Effector memory CD4-positive, alpha-beta T cell (primary cell): ENCODE measurements at places on chromosomes 12 and 14.

DNA sequence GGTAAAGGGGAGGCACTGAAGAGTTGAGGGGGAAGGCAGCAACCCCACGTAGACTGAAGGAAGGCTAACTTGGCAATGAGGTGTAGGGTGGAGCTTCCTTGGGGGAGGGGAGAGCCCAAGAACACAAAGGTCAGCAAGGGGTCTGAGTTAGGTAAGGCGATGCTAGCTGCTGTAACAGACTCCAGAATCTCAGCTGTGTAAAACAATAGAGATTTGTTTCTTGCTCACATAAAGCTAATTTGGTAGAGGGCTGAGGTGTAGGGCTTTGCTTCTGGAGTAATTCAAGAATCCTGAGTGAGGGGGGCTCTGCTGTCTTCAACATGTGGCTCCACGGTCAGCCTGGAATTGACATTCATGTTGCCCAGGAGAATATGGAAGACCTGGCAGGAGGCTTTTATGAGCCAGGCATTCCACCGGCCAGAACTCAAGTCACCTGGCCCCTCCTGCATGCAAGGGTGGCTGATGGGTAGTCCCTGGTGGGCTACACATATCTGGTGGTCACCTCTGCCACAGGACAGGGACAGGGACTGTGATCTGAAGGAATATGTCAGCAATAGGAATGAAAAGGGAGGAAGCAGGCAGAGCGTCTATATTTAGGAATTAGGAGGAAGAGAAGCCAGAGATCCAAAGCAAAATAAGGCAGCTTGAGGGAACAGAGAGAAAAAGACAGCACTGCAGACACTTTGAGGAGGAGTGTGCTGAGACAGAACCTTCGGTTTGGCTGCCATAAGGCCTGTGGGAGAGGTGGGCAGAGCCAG, 153.7 kb downstream of the ZFP36L1 start:
- no peaks in the 10 kb centered on the region for H3K36me3 ChIP-seq
- no peak overlapping the region for H3K27ac ChIP-seq
- H3K27me3 ChIP-seq, result no peaks in the 10 kb centered on the region
- no peak for DNase-seq
- H3K4me1 ChIP-seq, result no peaks in the 10 kb centered on the region

GRCh38 chr14:65211341-65211987, 109.1 kb upstream of the MAX start:
- peaks cover 40% of the 10 kb centered on the region for H3K4me1 ChIP-seq
- no peak overlapping the region for H3K4me3 ChIP-seq
- H3K27me3 ChIP-seq, result no peaks in the 10 kb centered on the region
- no peak overlapping the region for H3K27ac ChIP-seq
- DNase-seq, result no peak
- no peaks in the 10 kb centered on the region for H3K36me3 ChIP-seq

- H3K4me3 ChIP-seq, result no peak overlapping the region
- no peak for DNase-seq
- H3K27ac ChIP-seq, result no peak overlapping the region
- no peaks in the 10 kb centered on the region for H3K36me3 ChIP-seq
- no peaks in the 10 kb centered on the region for H3K4me1 ChIP-seq
These were observed 304.1 kb downstream of the ACSS3 start for GRCh38 chr12:81381951-81382350.

- H3K27ac ChIP-seq, result no peak overlapping the region
- no peak for DNase-seq
- H3K4me1 ChIP-seq, result no peaks in the 10 kb centered on the region
- no peaks in the 10 kb centered on the region for H3K27me3 ChIP-seq
- H3K4me3 ChIP-seq, result no peak overlapping the region
These were observed 8.5 kb upstream of the PHETA1 start for GRCh38 chr12:111377440-111377839.

GRCh38 chr12:109255377-109255776, 53.7 kb downstream of the FOXN4 start:
- H3K36me3 ChIP-seq, result peaks cover 4% of the 10 kb centered on the region
- no peaks in the 10 kb centered on the region for H3K4me1 ChIP-seq
- no peaks in the 10 kb centered on the region for H3K27me3 ChIP-seq
- no peak overlapping the region for H3K27ac ChIP-seq
- no peak overlapping the region for H3K4me3 ChIP-seq
- DNase-seq, result no peak

DNA sequence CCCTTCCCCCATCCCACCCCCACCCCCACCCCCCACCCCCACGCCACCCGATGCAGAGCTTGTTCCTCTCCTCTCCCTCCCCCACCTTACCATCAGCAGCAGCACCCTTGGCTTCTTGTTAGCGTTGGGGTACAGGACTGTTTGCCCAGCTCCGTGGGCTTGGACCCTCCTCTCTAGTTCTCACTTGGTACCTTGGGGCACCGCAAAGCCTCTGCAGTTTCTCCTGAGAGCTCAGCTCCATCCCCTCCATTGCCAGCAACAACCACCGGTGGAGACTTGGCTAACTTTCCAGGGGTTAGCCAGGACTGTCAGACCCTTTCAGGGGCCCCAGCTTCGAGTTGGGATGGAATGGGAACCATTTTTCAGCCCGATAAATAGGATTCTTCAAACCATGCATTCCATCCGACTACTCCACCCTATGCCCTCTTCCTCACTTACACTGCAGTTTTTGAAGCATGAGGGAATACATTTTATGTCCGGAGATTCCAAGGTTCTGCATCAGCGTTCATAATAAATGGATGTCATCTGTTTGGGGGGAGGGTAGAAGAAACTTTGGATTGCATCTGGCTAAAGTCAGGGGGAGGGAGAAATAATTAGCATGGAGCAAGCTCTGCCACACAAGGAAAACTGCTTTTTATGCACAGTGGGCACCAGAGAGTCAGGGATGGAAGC, 1.1 kb downstream of the SCN8A start:
- DNase-seq, result no peak
- H3K27ac ChIP-seq, result no peak overlapping the region
- peaks cover 13% of the 10 kb centered on the region for H3K4me1 ChIP-seq
- H3K4me3 ChIP-seq, result no peak overlapping the region

DNA sequence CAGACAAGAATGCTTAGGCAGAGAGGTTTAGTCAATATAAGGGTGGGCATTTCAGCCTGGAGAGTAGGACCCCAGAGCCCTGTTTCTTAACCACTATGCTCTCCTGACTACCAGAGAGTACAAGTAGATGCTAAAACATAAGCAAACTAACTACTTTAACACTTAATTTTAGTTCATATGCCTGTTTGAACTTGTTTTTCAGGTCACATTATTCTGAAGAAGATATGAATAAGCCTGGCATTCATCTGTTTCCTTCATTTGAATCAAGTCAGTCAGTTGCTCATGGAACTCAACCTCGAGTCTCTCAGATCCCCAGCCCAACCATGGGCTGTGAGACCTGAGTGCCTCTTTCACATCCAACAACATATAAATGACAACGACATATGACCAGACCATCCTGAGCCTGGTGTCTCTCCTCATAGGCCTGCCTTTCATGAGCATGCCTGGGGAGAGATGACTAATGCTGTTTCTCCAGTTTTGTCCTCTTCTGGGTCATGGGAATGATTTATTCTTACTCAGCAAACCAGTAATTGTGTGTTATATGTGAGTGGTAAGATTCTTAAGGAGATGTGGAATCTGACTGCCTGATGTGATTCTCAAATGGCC, 251.1 kb upstream of the BTG1 start:
- peak overlapping the region; percentile 28 for H3K27ac ChIP-seq
- peaks cover 58% of the 10 kb centered on the region for H3K4me1 ChIP-seq
- DNase-seq, result no peak
- no peaks in the 10 kb centered on the region for H3K36me3 ChIP-seq

- no peaks in the 10 kb centered on the region for H3K36me3 ChIP-seq
- no peak overlapping the region for H3K4me3 ChIP-seq
These were observed 9.9 kb downstream of the GPRC5A start for GRCh38 chr12:12901158-12901791.

GRCh38 chr12:106629797-106630659, 47.2 kb downstream of the RFX4 start:
- no peaks in the 10 kb centered on the region for H3K27me3 ChIP-seq
- DNase-seq, result no peak
- no peak overlapping the region for H3K27ac ChIP-seq
- H3K4me3 ChIP-seq, result no peak overlapping the region
- H3K36me3 ChIP-seq, result no peaks in the 10 kb centered on the region

DNA sequence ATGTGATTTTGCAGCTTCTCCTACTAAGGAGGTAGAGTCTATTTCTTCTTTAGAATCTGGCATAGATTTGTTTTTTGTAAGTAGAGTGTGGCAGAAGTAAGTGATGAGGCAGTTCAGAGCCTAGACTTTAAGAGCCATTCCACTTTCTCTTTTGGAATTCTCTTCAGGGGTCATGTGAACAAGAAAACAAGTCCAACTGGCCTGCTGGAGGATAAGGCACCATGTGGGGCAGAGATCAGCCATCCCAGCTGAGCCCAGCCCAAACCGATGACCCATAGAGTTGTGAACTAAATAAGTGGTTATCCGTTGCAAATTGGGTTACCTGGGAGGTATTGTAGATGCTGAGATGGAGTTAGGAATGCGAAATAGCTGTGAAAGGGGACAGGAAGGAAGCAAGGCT, 60.3 kb upstream of the TBPL2 start:
- H3K4me3 ChIP-seq, result no peak overlapping the region
- no peak for DNase-seq
- H3K4me1 ChIP-seq, result no peaks in the 10 kb centered on the region
- H3K36me3 ChIP-seq, result no peaks in the 10 kb centered on the region
- no peak overlapping the region for H3K27ac ChIP-seq
- H3K27me3 ChIP-seq, result no peaks in the 10 kb centered on the region

DNA sequence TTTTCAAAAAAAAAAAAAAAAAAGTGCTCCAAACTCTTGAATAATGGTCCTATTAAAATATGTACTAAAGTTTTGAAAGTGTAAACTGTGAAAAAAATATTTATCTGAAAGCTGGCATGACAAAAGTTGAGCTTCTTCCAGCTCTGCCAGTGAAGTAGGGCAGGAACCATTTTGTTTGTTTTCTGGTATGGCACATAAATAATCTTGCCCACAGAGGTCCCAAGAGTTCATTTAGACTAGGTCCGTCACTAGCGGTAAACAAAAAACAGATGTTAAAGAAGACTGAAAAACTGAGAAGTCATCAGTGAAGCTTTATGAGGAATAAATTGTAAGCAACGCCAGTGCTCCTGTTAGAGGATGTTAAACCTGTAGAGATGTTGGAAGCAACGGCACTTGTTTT, 7.0 kb downstream of the ERP27 start:
- no peak for DNase-seq
- H3K27ac ChIP-seq, result no peak overlapping the region
- H3K36me3 ChIP-seq, result peaks cover 53% of the 10 kb centered on the region
- no peaks in the 10 kb centered on the region for H3K27me3 ChIP-seq

DNA sequence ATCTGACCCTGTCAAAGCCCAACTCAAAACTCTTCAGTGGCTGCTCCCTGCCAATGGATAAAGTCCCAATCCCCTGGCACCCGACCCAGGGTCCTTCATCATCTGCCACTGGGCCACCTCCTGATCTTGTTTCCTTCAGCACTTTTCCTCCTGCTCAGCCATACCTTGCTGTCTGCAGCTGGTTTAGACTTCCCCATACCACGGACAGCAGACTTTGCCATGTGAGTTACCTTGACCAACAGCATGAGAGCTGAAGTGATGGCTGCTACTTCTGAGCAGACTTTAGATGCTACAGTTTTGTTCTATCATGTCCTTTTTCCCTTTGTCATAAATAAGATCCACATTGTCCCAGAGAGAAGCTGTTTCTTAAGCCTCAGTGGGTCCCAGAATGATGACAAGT, 33.3 kb upstream of the STON2 start:
- no peak overlapping the region for H3K4me3 ChIP-seq
- no peak overlapping the region for H3K27ac ChIP-seq
- peaks cover 26% of the 10 kb centered on the region for H3K27me3 ChIP-seq

DNA sequence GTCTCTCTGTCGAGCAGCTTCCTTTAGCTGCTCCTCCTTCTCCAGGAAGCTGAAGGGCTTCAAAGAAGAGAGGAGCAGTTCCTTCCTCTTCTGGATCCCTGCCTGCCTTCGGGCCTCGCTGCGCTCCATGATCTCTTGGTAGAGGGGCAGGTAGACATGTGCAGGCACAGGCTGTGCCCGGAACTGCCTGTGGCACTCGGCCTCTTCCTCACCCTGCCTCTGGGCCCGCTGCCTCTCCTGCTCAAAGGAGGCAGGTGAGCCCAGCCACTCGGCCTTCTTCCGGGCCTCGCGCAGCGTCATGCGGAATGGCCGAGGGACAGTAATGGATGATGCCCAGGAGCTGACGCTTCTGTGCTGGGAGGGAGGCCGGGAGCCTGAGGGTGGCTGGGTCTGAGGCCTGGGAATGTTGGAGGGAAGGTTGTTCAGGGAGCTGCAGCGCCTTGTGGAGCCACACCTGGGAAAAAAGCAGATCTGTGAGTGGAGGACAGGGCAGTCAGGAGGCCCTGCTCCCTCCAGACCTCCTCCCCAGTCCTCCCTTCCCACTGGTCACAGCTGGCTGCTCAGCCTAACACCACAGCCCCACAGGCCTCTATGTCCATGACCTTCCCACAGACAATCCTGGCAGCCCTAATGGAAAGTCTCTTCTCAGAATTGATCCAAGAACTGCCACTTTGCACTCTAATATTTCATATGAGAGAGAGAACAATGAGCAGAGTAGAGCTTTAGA, 5.3 kb downstream of the FAM161B start:
- DNase-seq, result no peak
- no peaks in the 10 kb centered on the region for H3K4me1 ChIP-seq

GRCh38 chr12:96803969-96804368, 103.1 kb upstream of the NEDD1 start:
- H3K4me3 ChIP-seq, result no peak overlapping the region
- H3K27ac ChIP-seq, result no peak overlapping the region
- H3K4me1 ChIP-seq, result no peaks in the 10 kb centered on the region
- no peak for DNase-seq
- H3K27me3 ChIP-seq, result no peaks in the 10 kb centered on the region
